ENCODE measurements at places on chromosomes 4 and X.
A peak's percentile ranks its signal among the peaks of the same experiment; 100 is the strongest.

DNA sequence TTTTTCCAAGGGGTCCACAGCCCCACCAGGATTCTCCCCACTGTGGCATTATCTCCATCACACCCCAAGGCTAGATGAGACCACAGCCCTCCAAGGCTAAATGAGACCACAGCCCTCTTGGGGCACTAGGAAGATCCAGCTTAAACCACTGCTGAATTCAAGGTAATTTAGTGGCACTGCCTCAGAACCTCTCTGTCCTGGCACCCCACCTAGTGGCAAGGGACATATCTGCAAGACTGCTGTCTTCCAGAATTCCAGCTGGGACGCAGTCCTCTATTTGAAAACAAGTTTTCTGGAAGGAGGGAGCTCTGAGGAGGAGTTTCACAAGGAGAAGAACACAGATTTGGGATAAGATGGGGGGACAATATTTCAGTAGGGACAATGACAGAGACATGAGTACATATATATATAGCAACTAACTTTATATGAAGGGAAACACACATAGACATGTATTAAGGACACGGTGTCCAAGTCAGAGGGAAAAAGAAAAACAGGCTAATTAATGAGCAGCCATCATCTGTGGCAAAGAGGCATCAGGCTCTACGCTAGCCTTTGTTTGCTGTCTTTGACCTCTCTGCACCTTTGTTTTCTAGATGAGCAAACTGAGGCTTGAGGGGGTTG, 9.3 kb downstream of the CETN2 start:
- peak; percentile 31 for DNase-seq

DNA sequence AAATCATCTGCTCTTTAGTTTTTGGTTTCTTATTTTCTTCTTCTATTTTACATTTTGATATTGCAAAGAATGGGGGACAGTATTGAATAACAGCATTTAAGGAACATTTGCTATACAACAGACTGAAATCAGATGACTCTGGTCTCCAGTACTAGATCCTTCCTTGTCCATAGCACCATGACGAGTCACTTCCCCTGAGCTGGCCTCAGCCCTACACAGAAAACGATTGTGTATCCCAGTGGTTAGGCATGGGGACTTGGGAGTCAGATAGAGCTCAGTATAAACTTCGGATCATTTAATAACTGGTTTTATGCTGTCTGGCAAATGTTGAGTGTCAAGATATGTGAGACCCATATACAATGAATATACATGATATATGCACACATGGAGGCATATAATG, 44.7 kb upstream of the BEX4 start:
- DNase-seq, result peak; percentile 66

DNA sequence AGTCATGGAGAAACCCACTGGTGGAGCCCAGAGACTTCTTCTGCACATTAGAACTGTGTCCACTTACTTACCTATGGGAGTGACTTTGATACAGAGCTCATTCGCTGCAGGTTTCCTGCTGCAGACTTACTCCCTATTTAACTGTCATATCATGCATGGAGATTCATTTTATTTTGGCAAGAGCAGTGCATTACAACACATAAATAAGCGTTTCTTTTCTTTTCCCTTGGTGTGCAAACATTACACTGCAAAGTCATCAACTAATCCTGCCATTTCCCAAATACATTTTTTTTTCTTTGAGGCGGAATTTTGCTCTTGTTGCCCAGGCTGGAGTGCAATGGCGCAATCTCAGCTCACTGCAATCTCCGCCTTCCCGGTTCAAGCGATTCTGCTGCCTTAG, 230.9 kb upstream of the SFRP2 start:
- DNase-seq, result no peak

GRCh38 chr4:139808808-139809756, 143.5 kb downstream of the MGST2 start:
- no peak for DNase-seq

DNA sequence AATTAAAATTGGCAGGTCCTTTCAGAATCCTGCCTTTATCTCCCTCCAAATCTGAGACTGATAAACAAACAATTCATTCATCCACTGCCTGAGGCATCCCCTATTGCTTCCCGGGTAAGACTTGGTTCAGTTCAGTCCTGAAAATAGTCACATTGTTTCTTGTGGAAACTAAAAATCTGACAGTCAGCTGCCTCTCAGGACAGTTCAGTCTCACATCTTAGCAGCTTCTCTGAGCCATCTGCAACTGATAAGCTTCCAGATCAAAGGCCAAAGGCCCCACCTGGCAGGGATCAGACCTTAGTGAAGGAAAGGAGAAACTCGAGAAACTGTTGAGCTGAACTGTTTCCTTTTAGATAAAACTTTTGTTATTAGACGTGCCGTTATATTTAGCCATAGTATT, 264.5 kb downstream of the IL15 start:
- DNase-seq, result no peak

DNA sequence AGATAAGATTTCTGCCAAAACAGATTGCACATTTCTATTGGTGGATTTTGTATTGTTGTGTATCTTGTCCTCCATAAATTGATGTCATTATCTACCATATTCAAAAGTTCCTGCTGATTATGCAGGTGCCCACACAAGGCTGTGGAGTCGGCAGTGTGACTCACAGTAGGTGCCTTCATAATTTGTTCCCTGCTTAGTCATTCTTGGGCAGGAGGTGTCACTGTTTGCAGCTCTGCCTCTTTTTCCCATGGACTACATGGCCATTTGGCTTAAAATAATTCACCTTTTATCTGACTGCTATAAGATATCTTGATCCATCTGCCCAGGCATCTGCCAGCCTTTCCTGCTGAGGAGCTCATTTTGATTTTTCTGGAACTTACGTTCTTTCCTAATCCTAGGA, 33.6 kb upstream of the ENPEP start:
- no peak for DNase-seq

DNA sequence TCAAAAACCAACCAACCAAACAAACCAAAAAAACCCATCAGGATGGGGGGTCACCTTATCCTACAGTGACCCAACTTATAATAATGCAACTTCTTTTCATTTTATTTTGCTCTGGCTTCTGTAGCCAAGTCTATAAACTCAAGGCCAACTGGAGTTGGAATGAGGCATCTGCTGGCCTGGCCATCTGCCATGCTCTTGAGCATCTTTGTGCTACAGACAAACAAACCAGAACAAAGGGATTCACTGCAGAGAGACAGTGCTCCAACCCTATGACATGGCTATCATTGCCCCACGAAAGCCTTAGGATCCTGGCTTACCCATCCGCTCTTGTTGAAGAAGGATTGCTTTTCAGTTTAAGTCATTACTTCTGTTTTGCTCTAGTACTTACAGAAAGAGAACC, 49.2 kb upstream of the SCRG1 start:
- peak; percentile 33 for DNase-seq

- no peak for DNase-seq
Measured at GRCh38 chr4:123288309-123289025, 108.1 kb upstream of the SPRY1 start.

- DNase-seq, result peak; percentile 41
Measured at GRCh38 chr4:48275247-48275646, 5.6 kb upstream of the TEC start.

- DNase-seq, result peak; percentile 27
Measured at GRCh38 chr4:20764366-20764992, 64.2 kb downstream of the PACRGL start.

DNA sequence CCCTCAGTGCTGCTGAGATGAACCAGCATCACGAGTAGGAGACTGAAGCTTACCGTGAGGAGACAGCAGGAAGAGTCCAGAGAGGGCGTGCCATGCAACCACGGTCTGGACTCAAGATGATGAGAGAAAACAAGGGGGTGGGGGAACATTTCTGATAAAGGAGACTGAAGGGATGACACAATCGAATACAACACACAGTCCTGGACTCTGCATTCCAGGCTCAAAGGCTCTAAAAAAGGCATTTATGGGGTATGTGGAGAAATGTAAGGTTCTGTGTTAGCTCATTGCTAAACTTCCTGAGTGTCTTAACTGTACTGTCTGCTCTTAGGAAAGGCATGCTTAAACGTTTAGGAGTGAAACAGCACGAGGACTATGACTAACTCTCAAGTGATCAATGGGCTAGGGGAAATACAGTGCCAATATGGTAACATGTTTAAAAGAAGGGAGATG, 20.6 kb upstream of the IRAK1 start:
- peak; percentile 80 for DNase-seq

GRCh38 chrX:1593286-1594271, 2.2 kb downstream of the AKAP17A start:
- no peak for DNase-seq

DNA sequence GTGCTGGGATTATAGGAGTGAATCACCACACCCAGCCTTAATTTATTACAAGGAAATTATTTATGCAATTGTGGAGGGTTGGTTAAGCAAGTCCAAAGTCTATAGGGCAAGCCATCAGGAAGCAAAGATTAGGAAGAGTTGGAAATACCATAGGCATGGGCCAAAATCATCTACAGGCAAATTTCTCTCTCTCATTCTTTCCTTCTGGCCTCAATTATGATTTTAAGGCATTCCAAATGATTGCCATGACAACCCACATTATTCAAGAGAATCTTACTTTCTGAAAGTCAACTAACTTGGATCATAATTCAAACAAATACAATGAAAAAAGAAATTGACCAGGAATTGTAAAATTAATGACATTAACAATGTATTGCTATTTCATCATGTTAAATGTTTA, 400.8 kb downstream of the GPM6A start:
- DNase-seq, result no peak

DNA sequence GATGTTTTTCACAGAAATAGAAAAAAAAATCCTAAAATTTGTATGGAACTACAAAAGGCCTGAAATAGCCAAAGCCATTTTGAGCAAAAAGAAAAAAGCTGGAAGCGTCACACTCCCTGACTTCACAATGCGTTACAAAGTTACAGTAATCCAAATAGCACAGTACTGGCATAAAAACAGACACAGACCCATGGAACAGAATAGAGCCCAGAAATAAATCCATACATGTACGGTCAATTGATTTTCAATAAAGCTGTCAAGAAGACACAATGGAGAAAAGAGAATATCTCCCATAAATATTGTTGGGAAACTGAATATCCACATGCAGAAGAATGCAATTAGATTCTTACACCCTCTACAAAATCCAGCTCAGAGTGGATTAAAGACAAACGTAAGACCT, 208.2 kb downstream of the AFAP1 start:
- DNase-seq, result no peak

DNA sequence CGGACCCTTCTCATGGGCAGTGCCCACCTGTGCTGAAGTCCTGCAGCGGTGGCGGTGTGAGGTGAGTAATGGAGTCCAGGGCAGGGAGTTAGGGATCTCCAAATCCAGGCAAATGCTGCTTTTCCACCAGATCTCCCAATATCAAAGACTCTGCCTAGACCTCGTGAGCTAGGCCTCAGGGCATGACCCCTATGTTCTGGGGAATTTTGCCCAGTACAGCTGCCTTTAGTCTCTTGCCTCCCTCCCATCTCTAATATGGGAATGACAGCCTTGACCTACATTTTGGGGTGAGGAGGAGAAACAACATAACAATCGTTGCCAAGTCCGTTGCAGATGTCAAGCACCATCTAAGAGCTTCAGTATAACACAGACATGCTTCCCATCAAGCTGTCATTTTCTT, 7.3 kb downstream of the PAK3 start:
- DNase-seq, result no peak

- DNase-seq, result peak; percentile 49
Measured at GRCh38 chr4:48905363-48906015, 1.1 kb downstream of the OCIAD2 start.

GRCh38 chrX:41789374-41789773, 65.4 kb downstream of the GPR82 start:
- DNase-seq, result no peak

DNA sequence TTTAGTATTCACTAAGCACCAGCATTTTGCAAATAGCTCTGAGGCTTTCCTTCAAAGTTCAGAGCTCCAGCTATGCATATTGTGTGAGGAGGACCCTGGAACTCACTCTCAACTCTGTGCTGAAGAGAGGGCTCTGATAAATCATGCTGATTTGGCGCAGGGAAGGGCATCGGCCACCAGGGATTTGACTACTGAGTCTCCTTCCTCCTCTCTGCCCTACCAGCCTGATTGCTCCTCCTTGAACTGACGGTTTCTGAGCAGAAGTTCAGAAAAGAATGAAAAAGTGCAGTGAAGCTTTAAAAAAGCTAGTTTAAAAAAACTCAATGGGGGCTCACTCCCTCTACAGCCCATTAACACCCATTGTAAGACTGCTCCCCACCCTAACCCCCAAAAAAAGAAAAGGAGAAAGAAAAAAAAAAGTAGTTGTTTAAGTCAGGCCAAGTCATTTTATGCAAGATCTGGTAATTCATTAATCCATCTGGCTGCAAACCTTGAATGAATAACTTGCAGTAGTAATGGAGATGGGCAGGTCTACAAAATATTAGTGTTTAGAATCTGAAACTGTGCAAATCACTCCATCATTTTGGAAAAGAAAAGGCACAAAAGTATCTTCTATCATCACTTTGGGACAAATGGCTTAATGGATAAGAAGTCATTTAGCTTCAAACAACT, 13.3 kb downstream of the PPARGC1A start:
- DNase-seq, result no peak

DNA sequence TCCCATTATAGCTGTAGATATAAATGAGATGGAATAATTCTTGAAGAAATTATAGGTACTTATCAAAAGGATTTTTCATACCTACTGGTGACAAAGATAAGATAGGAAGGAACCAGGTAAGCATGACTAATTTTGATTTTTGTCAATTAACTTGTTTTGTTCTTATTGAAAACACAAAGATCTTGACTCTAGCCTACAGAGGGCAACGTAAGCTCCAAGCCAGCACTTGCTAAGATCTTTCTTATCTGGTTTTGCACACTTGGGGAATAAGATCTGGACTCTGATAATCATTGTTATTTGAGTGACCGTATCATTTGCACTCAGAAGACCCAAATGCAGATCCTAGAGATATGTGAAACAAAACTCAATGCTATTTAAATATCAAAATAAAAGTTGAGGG, 223.4 kb downstream of the VEGFC start:
- no peak for DNase-seq

- peak; percentile 51 for DNase-seq
Measured at GRCh38 chrX:150683536-150684146, 9.6 kb upstream of the MTMR1 start.

Data from EL (cell line).